ENCODE measurements at places on chromosomes 12 and 14.

- DNase-seq: no peak
Measured at GRCh38 chr12:79486154-79486553, 204.6 kb downstream of the PAWR start.

DNA sequence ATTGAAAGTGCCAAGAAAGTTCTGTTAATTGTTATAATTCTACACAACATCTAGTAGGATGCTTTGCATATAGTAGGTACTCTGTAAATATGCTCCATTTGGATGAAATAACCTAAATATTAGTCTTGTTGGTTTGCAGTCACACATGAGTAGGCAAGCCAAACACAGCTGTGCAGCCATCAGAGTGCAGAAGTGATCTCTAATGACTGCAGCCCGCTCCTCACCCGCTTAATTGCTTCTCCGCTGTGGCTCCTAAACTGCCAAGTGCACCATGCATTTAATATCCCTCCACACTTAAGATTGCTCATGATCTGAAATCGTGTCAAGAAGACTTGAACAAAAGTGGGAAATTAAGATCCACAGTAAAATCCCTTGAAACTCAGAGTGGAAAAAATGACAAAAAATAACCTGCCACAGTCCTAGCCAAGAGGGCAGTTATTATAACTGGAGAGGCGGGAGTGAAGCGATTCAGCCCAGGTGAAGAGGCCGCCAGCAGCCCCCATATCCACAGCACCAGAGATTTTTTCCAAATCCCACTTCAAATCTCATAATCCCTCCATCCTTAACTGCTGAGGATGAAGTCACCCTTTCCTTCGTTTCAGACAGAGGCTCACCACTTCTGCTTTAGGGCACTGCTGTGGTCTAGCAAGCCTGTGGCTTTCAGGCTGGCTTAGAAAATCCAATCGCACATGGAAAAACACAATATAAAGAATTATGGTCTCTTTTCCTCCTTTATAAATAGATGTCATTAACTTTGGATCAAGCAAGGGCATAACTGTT is 69.5 kb downstream of the TMEM30B start:
- DNase-seq: no peak

DNA sequence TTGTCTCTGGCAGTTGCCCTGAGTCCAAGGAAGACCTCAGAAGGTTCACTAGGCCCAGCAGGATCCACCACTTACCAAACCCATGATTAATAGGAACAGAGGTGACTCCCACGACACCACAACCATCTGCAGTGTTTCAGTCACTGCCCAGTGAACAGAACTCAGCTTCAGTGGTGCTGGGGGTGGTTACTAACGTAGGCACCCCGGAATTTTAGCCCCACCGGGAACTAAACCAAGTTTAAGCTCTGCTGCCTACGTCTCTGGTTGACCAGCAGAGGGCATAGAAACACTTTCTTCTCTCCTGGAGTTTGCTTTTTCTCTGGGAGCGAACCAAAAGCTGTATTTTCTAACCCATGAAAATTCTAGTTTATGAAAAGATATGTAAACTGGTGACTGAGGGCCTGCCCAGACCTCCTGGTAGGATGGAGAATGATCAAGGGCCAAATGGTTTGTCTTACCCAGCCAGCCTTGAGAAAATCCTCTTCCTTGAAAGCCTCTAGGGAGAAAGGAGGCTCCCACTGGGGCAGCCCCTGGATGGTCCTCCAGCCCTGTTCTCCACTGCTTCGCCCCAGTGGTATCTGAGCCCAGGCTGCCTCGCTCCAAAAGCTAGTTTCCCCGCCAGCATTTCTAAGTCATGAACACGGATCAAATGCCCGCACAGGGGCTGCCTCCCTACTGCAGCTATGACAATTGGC is 379.8 kb downstream of the DPF3 start:
- no peak for DNase-seq

DNA sequence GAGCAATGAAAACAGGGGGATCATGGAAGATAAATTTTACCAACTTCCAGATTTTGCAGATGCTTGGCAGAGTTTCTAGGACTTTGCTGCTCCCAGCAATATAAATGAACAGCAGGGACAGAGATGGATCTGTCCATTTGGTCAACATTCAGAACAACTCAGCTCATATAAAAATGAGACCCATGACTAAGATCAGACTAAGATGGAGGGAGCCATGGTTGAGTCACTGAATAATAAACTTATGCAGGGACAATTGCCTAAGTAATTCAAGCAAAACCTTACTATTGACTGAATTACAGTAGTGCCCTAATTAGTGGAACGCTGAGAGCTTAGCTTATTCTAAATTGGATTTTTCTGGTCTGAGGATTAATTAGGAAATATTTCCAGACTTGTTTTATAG is 205.1 kb downstream of the SLC5A8 start:
- DNase-seq: no peak

- no peak for DNase-seq
Measured at GRCh38 chr12:97308576-97309198, 153.9 kb upstream of the RMST start.

DNA sequence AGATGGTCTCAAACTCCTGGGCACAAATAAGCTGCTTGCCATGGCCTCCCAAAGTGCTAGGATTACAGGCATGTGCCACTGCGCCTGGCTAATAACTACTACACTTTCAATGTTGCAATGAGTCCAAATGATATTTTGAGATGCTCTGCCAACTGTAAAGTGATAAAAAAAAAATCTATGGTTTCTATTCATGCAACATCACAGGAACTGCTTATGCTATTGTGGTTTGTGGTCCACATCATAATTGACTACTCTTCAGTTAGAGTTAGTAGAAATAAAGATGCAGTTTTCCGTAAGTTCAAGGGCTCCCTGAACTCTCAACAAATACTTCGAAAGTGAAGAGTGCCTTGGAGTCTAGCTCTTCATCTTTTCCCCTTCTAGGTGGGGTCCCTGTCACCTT is 239.4 kb downstream of the C12orf75 start:
- DNase-seq: no peak

GRCh38 chr12:53325511-53326061 is 4.2 kb upstream of the AAAS start:
- DNase-seq: no peak

DNA sequence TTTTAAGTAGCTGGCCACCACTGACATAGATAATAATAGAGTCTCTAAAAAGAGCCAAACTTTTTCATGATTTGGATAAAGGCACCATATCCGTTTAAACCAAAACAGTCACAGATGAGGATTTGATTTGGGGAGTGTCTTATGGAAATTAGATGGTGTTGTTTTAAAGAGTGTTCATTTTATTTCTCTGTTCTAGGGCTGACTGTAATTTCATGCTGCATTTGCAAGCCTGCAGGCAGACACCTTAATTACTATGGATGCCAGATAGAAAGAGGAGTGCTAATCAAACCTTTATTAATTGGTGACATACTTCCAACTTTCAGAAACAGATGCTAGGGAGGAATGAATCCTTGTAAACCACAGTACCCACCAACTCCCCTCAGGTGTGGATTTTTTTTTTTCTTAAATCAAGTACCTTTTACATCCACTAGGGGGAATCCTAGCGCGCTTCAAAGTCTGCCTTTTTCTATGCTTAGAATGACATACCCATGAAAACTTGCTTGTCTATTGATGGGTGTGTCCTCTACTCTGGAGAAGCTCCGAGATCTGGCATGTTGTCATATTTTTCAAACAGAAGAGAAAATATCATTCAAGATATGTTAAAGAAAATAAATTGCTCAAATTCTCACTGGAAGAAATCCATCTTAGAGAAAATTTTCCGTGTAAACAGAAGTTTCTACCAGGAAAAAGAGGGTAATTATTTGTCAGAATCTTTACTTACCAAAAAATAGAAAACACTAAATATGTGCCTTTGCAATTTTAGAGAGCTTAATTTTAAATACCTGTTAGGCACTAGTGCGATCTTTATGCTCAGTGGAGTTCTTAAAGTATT is 14.2 kb upstream of the PLXNC1 start:
- DNase-seq: no peak

- DNase-seq: no peak
Measured at GRCh38 chr12:28708918-28709371, 440.1 kb upstream of the FAR2 start.

DNA sequence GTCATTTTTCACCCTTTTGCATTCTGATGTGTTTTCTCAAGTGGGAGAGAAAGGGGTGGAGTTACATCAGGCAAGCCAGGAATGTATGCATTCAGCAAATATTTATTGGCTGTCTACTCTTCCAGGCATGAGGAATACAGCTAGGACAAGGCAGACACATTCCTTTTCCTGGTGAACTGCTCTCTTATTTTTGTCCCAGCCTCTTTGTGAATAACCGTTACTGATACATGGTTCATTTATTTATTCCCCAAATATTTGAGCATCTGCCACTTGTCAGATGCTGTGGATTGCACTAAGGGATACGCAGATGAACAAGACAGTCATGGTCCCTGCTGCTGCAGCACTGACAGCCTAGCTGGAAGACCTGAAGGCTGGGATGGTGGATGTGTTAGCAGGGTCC is 6.1 kb downstream of the PELI2 start:
- no peak for DNase-seq

- no peak for DNase-seq
Measured at GRCh38 chr12:10667581-10667980, 6.3 kb downstream of the STYK1 start.

DNA sequence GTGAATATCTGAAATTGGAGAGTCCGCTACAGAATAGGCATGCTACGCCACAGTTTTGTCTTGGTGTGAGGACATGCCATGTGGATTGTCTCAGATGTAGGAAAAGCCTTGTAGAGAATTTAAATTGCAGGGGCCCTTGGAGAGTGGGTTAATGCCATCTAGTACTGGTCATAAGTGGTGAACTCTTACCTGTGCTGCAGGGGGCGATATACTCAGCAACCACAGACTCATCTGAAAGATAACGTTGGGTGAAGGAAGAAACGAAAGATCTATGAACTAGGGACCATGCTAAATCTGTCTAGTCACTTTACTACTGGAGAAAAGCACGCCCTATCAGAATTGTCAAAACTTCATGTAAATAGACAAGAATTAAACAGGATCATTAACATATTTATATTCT is 33.7 kb upstream of the A2M start:
- DNase-seq: no peak

DNA sequence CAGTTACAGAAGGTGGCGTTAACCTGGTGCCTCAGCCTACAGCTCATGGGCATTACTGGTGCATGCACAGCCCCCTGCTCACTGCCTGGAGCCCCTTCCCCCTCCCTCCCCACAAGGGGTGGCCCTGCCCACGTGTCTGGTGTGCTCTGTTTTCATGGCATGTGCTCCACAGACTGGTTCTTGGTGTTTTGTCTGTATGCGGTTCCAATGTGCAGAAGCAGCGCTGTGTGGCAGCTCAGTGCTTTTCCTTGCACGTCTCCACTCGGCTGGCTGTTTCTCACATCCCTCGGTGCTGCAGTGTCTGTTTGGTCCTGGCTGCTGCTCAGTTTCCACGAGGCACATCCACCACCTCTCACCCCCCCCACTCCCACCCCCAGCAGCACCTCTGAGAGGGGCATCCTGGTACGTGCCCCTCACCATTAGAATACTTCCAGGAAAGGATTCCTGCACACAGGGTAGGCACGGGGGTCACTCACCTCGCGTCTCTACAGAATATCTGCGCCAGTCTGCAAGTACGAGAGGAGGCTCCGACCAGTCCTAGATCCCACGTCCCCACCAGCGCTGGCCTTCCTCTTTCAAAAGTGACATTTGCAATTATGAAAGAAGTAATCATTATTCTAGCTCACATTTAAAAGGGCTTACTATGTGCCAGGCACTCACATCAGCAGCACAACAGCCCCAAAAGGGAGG is 27.1 kb downstream of the DIO3 start:
- DNase-seq: no peak

GRCh38 chr12:9701380-9702154 is 31.3 kb downstream of the CLECL1 start:
- no peak for DNase-seq

DNA sequence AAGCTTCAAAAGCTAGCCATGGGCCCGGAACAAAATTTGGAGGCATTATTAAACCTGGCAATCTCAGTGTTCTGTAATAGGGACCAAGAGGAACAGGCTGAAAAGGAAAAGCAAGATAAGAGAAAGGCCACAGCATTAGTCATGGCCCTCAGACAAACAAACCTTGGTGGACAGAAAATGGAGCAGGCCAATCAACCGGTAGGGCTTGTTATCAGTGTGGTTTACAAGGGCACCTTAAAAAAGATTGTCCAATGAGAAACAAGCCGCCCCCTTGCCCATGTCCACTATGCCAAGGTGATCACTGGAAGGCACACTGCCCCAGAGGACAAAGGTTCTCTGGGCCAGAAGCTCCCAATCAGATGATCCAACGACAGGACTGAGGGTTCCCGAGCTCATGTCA is 653.9 kb upstream of the TMEM132C start:
- no peak for DNase-seq

DNA sequence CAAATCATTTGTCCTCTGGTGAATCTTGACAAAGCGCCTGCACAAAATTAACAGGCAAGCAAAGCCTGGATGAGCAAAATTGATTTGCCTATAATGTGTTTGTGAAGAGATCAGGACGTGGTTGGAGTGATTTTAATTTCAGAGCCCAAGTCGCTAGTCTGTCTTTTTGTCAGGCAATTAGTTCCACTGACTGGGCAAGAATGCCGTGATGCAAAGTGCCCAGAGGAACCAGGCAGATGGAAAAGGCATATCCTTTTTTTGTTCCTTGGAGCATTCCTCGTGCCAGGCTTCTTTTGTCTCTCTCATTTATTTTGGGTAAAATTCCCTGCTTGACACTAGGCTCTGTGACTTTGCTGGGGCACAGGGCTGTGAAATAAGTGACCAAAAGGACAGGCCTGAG is 65.9 kb upstream of the CCDC198 start:
- DNase-seq: no peak

GRCh38 chr12:20523658-20524057 is 155.3 kb downstream of the PDE3A start:
- no peak for DNase-seq

- DNase-seq: no peak
Measured at GRCh38 chr12:103470664-103471063, 25.1 kb downstream of the C12orf42 start.

DNA sequence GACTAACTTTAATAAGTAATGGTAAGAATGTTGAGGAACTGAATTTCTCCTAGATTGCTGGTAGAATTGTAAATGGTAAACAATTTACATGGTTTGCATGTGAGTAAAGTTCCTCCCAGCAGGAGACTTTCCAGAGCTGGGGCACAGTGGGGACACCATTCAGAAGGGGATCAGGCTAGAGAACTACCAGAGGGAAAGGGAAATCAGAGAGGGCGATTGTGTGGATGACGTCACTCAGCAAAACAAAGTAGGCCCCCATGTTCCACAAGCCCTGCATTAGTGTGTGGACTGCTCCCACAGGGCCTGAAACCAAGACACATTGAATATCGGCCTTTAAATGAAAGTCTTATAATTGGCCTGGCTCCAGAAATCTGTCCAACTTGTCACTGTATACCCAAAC is 9.5 kb downstream of the RNASE11 start:
- no peak for DNase-seq

GRCh38 chr12:116661341-116661740 is 76.5 kb downstream of the SPRING1 start:
- DNase-seq: no peak

- no peak for DNase-seq
Measured at GRCh38 chr12:23621900-23622299, 327.6 kb downstream of the SOX5 start.

- DNase-seq: no peak
Measured at GRCh38 chr12:62642486-62642885, 175.9 kb downstream of the MON2 start.

GRCh38 chr12:123075087-123075645 is 75.7 kb downstream of the PITPNM2 start:
- no peak for DNase-seq

Measured in activated CD4-positive, CD25-positive, alpha-beta regulatory T cell treated with anti-CD3 and anti-CD28 coated beads, Interleukin-2, amount 50 U/mL, for 16 hours (primary cell).